Activated CD4-positive, alpha-beta T cell treated with anti-CD3 and anti-CD28 coated beads, Interleukin-2, amount 10 ng/mL, durations not matched to agents 24 days and 14 days (primary cell): ENCODE measurements at places on chromosomes 1 and 21. TPM values are rescaled to one million over a fixed set of nuclear protein-coding genes. Genes with fewer than 3 reads are reported as not detected.

SPATA17 gene
- not detected in 2 replicates for total RNA-seq

GJA5 gene
- not detected in 2 replicates for total RNA-seq

- no peak for DNase-seq
Measured at GRCh38 chr1:172414331-172414730, 6.2 kb upstream of the C1orf105 start.

DNA sequence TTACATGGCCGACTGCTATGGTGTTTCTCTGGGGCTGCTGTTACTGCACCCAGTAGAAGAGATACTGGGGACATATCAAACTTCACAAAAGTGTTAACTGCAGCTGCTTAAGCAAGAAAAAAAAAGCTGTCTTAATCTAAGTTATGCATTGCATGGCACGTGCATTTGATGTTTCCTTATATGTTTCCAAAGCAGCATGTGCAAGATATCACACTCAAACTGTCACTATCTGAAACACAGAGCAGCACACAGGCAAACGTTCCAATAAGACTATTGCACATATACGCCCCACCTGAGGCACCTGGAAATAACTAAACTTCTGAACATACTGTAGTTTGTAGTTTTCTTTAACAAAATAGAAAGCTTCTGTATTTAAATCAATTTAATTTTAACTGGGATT is 671.4 kb upstream of the ADGRL2 start:
- DNase-seq: no peak

NHLH1 gene
- total RNA-seq: 0.40 and 0.54 TPM in 2 replicates

LENEP gene
- total RNA-seq: 0.79 and 1.4 TPM in 2 replicates

DNA sequence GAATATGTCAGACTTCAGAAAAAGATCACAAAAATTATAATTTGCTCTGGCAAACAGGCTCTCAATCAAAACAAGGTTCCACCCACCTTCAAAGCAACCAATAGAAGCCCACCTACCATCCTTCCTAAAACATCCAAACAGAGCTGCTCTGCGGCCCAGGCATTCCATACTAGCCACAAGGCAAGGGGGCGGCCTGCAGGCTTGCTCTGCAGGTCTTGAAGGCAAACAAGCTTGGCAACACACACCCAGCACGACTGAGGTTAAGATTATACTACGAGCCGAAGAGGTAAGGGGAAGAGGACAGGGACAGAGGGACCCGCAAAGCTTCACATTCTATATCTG is 207.3 kb downstream of the SLC45A1 start:
- DNase-seq: peak; percentile 79

- no peak for DNase-seq
Measured at GRCh38 chr1:208604295-208604694, 360.1 kb upstream of the PLXNA2 start.

- no peak for DNase-seq
Measured at GRCh38 chr1:235213752-235214151, 52.7 kb upstream of the RBM34 start.

DNA sequence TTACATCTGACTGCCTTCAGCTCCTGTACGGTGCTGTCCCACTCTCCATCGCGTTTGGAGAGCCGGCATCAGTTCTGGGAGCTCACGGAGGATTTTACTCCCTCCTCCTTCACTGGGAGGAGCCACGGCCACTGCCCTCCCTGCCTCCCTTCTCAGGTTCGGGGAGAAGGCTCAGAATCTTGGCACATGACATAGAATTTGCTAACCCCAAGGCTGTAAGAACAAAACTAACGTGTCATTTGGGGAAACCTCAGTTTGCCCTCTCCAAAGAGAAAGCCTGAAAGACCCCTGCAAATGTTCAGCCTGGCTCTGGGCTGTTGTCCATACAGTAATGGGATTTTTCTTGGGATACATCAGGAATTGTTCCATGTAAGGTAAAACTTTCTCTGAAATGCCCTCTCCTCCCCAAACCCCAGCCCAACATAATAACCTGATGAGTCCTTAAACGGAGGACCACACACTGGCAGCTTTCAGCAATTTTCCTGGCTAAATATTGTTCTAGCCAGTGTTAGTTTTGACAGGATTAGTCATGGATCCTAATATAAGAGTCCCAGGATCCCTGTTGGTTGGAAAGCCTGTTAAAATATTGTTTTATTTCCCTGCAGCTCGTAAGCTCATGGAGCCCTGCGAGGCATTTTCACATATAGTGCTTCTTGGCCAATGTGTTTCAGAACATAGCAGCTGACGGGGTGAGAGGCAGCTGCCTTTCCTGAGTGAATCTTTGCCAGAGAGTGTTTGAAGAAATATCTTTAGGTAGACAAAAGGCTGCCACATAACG is 98.8 kb downstream of the RHOU start:
- peak; percentile 53 for DNase-seq

VANGL1 gene
- total RNA-seq: 7.6 and 7.8 TPM in 2 replicates

- DNase-seq: no peak
Measured at GRCh38 chr1:29271724-29272123, 35.4 kb downstream of the PTPRU start.

DNA sequence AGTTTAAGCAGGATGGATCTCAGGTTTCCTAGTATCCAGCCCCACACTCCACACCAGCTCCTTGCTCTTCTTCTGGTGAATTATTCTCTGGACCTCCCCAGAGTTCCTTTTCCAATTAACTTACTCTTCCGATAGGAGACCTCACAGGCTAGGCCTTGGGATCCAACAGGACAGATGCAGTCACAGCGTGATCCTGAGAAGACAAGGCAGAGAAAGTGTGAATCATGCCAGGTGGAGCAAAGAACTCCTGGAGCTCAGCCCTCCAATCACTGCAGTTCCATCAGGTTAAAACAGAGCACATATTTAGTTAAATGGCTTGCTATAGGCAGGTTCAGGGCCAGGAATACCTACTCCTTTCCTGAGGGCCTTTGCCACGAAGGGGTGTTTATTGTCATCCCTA is 34.1 kb downstream of the C8B start:
- DNase-seq: no peak

RIMS3 gene
- 2.0 and 2.4 TPM in 2 replicates for total RNA-seq

DNA sequence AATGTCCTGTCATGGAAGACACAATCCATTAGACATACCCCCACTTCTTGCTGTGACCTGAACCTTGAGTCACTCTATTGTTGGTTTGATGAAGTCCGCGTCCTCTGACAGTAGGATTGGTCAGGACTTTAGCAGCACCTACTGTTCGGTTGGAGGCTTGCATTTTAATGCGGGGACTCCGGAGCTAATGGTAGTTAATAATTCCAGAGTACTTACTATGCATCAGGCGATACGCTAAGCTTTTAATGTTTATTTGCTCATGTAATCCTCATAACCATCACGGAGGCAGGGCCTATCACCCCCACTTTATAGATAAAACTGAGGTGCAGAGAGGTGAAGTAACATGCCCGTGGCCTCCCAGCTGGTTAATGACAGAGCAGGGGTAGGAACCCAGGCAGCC is 7.9 kb upstream of the ELF3 start:
- no peak for DNase-seq

DNA sequence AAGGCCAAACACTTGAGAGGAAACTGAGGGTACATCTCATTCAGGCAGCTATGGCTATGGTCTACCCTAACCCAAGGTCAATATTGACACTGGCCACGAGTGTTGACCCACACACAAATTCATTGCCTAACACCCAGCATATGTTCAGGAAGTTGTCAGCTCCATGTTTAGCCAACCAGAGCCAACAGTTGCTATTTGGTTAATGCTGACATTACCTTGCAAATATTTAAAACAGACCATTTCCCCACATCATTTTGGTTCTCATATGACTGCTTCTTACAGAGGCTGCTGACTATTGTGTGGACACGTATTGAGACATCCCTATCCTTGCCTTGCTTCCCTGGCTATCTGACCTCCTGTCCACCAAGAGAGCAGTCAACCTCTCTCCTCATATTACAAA is 97.3 kb downstream of the LMX1A start:
- DNase-seq: no peak

DNA sequence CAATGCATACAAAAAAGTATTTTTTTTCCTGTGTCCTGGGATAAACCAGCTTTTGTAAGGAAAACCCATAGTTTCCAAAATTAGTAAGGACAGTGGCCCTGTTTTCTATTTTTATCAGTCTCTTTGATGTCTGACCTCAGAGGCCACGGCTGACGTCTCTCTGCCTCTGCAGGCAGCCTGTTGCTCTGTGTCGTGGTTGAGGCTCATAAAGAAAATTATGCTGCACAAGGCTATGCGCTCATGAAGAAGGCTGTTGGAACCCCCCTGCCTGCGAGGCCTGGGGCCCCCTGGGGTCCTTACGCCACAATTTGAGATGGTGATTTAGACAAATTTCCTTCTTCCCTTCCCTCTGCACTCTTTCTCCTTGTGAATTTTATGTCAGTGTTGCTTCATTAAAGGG is 48.9 kb downstream of the AGPAT3 start:
- no peak for DNase-seq

DNA sequence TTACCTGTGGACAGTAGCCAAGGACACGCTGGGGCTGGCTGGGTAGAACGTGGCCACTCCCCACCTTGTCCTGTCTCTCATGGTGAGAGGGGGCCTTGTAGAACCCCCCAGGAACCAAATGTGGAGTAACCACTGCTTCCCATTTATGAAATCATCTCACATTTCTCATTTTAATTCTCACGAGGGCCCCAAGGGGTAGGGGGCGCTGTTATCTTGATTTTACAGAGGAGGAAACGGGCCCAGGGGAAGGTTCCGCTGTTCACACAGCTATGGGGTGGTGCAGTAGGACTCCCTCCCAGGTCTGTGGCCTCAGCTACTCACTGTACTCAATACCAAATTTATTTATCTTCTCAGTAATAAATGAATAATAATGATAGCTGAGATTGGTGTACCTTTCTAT is 5.5 kb downstream of the SMPDL3B start:
- DNase-seq: peak; percentile 91

- DNase-seq: no peak
Measured at GRCh38 chr1:50208315-50208714, 99.6 kb downstream of the ELAVL4 start.

PBX1 gene
- total RNA-seq: not detected in 2 replicates

ACTL8 gene
- total RNA-seq: not detected in 2 replicates

DNA sequence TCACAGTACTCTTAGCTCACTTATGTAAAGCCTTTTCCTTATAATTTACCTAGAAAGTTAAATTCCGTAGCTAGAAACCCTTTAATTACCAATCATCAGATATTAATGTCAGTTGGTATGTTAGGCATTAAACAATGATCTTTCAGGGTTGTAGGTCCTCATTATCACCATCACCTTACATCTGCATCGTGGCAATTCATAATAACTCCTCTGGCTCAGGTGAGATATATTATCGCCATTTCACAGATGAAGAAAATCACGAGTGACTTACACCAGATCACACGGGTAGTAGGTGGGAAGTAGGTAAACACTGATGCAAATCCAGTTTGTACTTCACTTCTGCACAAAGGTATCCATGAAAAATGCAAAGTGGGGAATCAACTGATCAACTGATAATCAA is 639 bp downstream of the NUP133 start:
- DNase-seq: no peak

NR1I3 gene
- total RNA-seq: not detected in 2 replicates

OR2G6 gene
- total RNA-seq: not detected in 2 replicates

GRCh38 chr1:50531601-50532000 is 108.4 kb upstream of the DMRTA2 start:
- DNase-seq: no peak
